ENCODE measurements at places on chromosomes 6 and 20.
A peak's percentile ranks its signal among the peaks of the same experiment; 100 is the strongest.

DNA sequence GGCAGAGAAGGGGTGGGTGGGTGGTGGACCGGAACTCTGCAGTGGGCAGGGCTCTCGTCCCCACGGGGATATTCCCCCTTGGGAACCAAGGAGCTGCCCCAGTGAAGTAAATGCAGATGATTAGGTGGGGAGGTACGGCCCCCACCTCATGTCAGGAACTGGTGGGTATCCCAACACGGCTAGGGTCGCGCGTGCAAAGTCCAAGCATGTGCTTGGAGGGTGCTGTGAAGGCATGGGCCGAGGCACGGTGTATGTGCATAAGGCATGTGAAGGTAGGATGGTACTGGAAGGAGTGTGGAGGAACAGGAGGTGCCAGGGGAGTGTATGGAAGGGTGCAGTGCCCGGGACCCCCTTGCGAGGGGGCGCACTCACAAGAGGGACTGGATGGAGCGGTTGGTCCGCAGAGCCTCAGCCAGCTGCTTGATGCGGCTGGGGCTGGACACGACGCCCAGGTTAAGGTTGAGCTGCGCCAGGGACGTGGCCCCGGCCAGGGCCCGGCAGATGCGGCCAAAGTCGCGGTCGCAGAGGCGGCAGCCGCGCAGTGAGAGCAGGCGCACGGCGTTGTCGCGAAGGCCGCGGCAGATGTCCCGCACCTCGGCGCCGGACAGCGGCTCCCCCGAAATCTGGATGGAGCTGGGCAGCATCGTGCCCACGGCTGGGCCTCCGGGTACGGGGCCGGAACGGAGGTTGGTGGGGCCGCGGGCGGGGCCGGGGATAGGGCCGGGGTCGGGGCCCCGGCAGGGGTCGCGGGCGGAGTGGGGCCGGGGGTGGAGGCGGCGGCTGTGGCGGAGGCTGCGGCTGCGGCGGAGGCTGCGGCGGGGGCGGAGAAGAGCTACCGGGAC, 783 bp downstream of the LRRC73 start:
- DNase-seq = no peak

DNA sequence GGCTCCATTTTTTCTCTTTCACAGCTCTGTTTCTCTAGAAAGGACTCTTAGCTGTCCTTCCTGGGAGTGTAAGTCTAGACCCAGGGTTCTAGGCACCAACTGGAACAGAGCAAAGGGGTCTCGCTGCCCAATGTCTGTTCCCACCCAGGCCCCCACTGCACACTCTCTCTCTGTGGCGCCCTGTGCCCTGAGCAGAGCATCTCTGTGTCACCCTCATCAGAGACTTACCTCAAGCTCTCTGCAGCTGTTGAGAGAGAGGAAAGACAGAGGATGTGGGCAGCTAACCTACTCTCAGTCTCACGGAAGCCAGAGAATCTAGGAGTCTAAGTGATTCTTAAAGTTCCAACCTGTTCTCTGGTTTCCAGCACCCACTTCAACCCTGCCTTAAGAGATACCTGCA, 9.5 kb downstream of the NCR2 start:
- DNase-seq = no peak

DNA sequence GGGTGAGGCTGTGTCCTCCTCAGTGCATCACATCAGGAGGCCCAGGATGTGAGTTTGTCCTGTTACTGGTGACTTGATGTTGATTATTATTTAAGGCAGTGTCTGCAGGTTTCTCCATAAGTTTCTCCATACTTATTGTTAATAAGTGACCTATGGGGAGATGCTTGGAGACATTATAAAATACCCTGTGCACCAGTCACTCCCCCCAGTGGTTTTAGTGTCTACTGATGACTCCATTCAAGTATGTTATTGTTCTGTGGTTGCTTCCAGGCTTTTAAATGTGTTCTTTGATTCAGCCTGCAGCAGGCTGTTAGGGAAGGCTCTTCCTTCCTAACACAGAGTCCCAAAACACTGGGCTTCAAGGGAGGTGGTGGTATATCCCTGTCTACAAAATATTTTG, 14.6 kb upstream of the CST3 start:
- DNase-seq = no peak

GRCh38 chr6:69019832-69020231, 384.8 kb downstream of the ADGRB3 start:
- DNase-seq = no peak

- DNase-seq = no peak
These were observed 578 bp downstream of the RGL2 start for GRCh38 chr6:33297956-33298772.

- no peak for DNase-seq
These were observed 199.3 kb downstream of the LRFN2 start for GRCh38 chr6:40387871-40388264.

GRCh38 chr20:38973107-38973506, 11.0 kb downstream of the DHX35 start:
- DNase-seq = no peak

GRCh38 chr6:162360901-162361567, 366.5 kb downstream of the PRKN start:
- DNase-seq = no peak

DNA sequence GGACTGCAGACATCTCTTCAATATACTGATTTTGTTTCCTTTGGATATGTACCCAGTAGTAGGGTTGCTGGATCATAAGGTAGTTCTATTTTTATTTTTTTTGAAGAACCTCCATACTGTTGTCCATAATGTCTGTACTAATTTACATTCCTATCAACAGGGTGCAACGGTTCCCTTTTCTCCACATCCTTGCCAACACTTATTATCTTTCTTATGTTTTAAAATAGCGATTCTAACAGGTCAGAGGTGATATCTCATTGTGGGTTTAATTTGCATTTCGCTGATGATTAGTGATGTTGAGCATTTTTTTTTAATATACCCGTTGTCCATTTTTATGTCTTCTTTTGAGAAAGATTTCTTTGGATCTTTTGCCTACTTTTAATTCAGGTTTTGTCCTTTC, 2.0 kb upstream of the TP53RK start:
- DNase-seq = no peak

- DNase-seq = no peak
These were observed 81.2 kb upstream of the SASH1 start for GRCh38 chr6:148261470-148261869.

DNA sequence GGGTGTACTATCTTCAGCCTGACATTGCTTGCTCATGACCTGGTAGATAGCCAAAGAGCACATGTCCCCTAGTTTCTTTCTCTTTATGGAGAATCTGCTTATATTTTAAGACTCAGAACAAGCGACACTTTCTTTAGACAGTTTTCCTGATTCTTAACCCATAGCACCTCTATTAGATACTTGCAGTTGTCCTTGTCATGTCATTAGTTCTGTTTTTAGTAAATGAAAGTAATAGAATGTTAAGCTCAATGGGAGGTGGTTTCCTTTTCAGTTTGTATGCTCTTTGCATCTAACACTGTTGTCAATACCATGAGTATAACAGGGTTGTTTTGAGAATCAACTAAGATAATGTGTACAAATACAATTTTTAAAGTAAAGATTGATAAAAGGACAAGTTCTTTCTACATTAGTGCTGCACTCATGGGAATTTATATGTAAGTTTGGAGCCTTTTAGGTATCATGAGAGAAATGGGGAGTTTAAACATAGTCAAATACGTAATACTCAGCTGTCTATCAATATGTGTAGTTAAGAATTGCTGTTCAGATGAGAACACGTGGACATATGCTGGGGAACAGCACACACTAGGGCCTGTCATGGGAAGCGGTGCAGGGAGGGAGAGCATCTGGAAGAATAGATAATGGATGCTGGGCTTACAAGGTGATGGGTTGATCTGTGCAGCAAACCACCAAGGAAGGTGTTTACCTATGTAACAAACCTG, 124.3 kb downstream of the GRM1 start:
- no peak for DNase-seq

DNA sequence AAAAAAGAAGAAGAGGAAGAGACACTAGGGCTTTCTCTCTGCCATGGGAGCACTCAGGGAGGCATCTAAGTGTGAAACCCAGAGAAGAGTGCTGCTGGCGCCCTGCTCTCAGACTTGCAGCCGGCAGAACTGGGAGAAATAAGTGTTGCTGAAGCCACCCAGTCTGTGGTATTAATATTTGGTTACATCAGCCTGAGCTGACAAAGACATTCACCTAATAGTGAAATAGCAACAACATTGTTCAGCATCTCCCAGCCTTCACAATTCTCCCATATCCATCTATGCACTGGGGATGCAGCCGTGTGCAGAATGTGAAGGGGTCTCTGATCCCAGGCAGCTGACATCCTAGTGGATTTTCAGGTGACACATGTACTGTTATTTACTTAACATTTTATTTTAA, 12.0 kb downstream of the KCNG1 start:
- no peak for DNase-seq

DNA sequence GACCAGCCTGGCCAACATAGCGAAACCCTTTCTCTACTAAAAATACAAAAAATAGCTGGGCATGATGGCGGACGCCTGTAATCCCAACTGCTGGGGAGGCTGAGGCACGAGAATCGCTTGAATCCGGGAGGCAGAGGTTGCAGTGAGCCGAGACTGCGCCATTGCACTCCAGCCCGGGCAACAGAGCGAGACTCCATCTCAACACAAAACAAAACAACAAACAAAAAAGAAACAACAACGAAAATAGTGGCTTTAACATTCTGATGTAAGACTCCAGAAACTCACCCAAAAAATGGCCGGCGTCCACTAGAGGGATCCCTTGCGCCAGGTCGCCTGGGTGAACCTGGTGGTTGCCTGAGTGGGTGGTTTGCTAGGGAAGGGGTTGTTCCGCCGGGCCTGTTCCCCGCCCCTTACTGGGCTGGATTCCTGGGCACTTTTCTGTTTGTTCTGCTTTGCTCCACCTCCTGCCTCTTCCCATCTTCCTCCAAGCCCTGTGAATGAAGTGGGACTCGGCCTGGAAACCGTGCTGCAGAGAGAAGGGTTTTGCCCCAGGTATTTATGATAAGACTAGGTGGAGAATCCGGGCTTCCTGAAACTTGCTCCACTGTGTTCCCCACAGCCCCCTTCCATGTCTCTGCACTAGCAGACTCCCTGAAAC, 1.5 kb downstream of the PABPC1L start:
- DNase-seq = no peak

DNA sequence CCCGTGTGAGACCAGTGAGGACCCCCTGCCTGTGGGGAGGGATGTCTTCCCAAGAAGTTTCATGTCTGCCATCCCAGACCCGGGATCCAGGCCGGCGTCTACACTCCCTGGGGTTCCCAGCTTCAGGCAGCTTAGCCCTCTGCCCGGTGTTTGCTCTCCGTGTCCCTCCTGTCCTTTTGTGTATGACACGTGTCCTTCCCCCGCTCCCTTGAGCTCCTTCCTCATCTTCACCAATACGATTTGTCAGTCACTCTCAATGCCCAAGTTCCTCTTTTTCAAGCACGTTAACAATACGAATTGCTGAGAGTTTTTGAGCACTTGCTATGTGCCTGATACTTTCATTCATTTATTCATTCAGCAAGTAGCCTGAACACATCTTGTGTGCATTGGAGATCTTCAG, 115.6 kb upstream of the PTPN1 start:
- DNase-seq = no peak

DNA sequence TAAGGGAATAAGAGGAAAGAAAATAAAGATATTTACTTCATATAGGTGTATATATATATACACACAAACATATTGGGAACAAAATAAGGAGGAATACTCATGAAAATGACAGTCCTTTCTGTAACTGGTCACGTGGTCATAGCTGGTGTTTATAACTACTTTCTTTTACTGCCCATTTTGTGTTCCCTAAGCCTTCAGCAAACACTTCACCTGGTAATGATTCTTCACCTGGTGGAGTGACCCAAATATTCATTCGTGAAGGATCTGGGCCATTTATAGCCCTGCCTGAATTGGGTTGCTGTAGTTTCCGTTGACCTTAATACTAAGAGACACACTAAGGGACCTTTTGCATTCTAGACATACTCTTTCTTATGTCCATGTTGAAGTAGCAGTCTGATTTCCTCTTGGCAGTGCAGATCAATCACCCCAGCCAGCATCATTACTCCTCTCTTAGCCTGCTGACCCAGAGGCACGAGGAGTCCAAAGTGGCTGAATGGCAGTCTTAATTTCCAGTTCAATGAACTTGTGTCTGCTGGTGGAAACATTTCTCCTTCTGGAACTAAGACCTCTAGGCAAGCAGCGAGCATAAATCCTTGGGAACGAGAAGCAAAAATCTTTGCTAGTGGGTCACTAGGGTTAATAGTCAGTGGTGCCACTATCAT, 39.9 kb upstream of the IYD start:
- no peak for DNase-seq

DNA sequence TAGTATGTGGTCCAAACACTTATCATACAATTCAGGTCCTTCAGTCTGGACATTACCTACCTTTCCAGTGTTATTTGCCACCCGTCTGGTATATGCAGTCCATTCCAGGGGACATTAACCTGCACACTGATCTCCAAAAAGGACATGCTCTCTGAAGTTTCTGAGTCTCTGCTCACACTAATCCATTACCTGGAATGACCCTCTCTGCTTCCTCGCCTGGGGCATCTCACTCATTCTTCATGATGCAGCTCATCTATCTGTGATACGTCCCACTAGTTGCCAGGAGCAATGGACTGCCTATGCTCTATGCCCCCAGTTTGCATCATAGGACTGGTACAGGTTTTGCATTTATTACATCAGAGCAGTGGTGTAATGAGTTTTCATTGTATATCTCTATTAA, 5.9 kb upstream of the TUBB2B start:
- DNase-seq = no peak

- DNase-seq = peak; percentile 46
These were observed at the start of gene CFB for GRCh38 chr6:31945507-31946369. Gene CFB (plus strand): TSS chr6:31946095. CDS start chr6:31946222, 127 bp downstream.

- DNase-seq = no peak
These were observed 82.7 kb downstream of the SAMD3 start for GRCh38 chr6:130140084-130140483.

- DNase-seq = no peak
These were observed 230.7 kb upstream of the BTBD3 start for GRCh38 chr20:11686820-11687543.

GRCh38 chr20:39904476-39905112, 784.4 kb downstream of the MAFB start:
- no peak for DNase-seq

DNA sequence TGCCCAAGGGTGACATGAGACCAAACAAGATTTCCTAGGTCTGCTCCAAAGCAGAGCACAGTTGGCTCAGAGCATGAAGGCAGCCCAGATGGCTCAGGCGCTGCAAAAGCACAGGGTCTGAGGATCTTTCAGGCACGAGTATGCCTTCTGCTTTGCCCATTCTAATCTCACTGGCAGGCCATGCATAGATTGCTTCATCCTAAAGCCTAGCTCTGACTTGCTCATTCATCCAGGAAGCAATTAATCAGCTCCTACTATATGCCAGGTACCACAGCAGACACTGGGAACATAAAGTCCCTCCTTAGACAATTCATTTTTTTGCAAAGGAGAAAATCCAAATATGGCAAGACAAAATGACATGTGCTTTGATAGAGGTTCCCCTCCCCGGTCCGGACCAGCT, 31.2 kb downstream of the GPLD1 start:
- DNase-seq = no peak
